Kidney (tissue), 22 donors: ENCODE measurements at places on chromosomes 11 and 22. TPM values are rescaled to one million over a fixed set of nuclear protein-coding genes. Genes with fewer than 3 reads are reported as not detected.

- no peak overlapping the region for H3K27ac ChIP-seq
- no peak overlapping the region for H3K4me3 ChIP-seq
- H3K36me3 ChIP-seq, result peaks cover 37% of the 10 kb centered on the region
- peak; percentile 81 for DNase-seq
- H3K4me1 ChIP-seq, result no peaks in the 10 kb centered on the region
These were observed 14.3 kb upstream of the HPX start for GRCh38 chr11:6455070-6455469.

- H3K4me1 ChIP-seq, result no peaks in the 10 kb centered on the region
- no peak for DNase-seq
- no peaks in the 10 kb centered on the region for H3K27me3 ChIP-seq
- H3K4me3 ChIP-seq, result peak overlapping the region; percentile 71
- peaks cover 5% of the 10 kb centered on the region for H3K36me3 ChIP-seq
These were observed 1.0 kb downstream of the PATL1 start for GRCh38 chr11:59667812-59668187.

DNA sequence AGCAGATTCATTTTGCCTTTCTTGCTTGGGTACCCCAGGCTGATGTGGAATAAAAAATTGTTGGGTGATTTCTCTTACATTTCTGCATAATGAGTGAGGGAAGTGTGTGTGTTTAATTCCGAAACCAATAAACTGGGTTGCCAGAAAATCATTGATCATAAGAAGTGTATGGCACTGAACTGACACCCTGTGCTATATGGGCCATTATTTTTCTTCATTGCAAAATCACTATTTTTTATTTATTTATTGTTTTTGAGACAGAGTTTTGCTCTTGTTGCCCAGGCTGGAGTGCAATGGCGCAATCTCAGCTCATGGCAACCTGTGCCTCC, 14.6 kb upstream of the HIKESHI start:
- no peaks in the 10 kb centered on the region for H3K27me3 ChIP-seq
- no peaks in the 10 kb centered on the region for H3K36me3 ChIP-seq
- no peak overlapping the region for H3K4me3 ChIP-seq
- no peaks in the 10 kb centered on the region for H3K4me1 ChIP-seq
- DNase-seq, result no peak

DNA sequence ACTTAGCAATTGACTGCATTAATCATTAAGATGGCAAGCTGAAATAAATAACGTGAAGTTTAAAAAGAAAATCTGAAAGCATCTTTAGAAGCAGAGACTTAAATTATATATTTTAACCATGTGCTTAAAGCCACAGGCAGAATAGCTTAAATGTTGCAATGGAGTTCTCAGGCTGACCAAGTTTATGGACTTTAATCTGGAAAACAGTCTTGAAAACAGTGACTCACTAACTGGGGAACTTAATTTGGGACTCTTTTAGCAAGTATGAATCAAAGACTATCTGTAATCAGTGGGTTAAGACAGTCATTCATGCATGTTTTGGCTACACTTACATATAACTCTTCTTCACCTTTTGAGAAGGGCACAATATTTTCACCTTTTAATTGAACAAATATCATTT, 12.6 kb upstream of the GLYATL1 start:
- no peak for DNase-seq
- H3K4me1 ChIP-seq, result peaks cover 10% of the 10 kb centered on the region
- H3K36me3 ChIP-seq, result no peaks in the 10 kb centered on the region
- H3K27me3 ChIP-seq, result no peaks in the 10 kb centered on the region

DNA sequence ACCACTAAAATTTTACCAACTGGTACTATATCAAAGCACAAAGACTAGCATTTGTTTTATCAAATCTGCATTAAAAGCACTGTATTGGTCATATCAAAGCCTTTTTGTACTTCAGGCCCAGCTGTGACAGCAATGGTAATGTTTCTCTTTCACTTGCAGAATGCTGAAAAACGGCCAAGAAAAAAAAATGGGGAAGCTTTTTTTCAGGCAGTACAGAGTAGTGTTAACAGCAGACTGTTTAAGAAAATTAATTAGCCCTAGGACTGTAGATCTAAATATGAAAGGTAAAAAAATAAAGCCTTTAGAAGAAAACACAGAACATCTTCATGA, 33.3 kb downstream of the DENND5A start:
- H3K27ac ChIP-seq, result no peak overlapping the region
- peak; percentile 55 for DNase-seq
- H3K4me1 ChIP-seq, result peaks cover 5% of the 10 kb centered on the region
- H3K27me3 ChIP-seq, result no peaks in the 10 kb centered on the region
- H3K4me3 ChIP-seq, result peak overlapping the region; percentile 23

- no peak overlapping the region for H3K4me3 ChIP-seq
- no peak for DNase-seq
- H3K27ac ChIP-seq, result no peak overlapping the region
- no peaks in the 10 kb centered on the region for H3K36me3 ChIP-seq
- H3K4me1 ChIP-seq, result no peaks in the 10 kb centered on the region
These were observed 9.3 kb downstream of the SELENOM start for GRCh38 chr22:31097941-31098631.

DNA sequence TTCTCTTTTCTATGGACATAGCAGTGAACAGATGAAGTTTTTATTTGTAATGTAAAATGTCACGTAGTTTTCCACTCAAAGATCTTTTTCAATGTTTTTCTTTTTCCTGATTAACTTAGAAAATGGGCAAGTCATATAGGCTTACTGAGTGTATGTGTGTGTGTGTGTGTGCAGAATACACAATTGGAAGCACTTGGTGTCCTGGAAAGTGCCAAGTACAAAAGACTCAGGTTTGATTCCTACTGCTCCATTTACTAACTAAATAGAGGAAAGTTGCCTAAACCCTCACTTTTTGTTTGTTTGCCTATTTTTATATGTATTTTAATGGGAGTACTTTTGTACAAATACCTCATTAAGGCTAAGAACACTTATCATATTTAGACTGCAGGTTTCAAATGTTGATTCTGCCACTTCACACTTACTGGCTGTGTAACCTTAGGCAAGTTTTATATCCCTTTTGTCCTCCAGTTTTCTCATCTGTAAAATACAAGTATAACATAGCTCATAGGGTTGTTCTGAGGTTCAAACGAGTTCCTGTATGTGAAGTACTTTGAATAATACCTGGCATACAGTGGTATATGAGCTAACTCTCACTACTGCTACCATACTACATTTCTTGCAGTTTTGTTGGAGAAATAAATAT, 90.1 kb downstream of the TYR start:
- H3K36me3 ChIP-seq, result no peaks in the 10 kb centered on the region
- no peak for DNase-seq
- no peaks in the 10 kb centered on the region for H3K27me3 ChIP-seq
- no peak overlapping the region for H3K27ac ChIP-seq
- H3K4me3 ChIP-seq, result no peak overlapping the region

- no peaks in the 10 kb centered on the region for H3K27me3 ChIP-seq
- H3K4me1 ChIP-seq, result no peaks in the 10 kb centered on the region
- no peaks in the 10 kb centered on the region for H3K36me3 ChIP-seq
These were observed 893 bp downstream of the SLC36A4 start for GRCh38 chr11:93196816-93197379.

DNA sequence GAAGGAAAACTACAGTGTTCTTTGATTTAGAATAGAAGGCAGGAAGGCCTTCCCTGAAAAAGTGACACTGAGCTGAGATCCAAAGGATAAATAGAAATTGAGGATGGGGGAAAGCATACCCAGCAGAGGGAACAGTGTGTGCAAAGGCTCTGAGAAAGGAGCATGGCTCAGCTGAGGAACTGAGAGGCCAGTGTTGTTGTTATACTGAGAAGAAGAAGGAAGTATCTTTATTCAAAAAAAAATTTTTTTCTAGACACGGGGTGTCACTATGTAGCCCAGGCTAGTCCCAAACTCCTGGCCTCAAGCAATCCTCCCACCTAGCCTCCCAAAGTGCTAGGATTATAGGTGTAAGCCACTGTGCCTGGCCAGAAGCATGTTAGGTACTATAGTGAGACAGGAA, 3.5 kb upstream of the PIK3C2A start:
- H3K27ac ChIP-seq, result no peak overlapping the region
- H3K4me1 ChIP-seq, result peaks cover 3% of the 10 kb centered on the region
- no peak overlapping the region for H3K4me3 ChIP-seq
- no peak for DNase-seq
- no peaks in the 10 kb centered on the region for H3K27me3 ChIP-seq
- H3K36me3 ChIP-seq, result no peaks in the 10 kb centered on the region

DNA sequence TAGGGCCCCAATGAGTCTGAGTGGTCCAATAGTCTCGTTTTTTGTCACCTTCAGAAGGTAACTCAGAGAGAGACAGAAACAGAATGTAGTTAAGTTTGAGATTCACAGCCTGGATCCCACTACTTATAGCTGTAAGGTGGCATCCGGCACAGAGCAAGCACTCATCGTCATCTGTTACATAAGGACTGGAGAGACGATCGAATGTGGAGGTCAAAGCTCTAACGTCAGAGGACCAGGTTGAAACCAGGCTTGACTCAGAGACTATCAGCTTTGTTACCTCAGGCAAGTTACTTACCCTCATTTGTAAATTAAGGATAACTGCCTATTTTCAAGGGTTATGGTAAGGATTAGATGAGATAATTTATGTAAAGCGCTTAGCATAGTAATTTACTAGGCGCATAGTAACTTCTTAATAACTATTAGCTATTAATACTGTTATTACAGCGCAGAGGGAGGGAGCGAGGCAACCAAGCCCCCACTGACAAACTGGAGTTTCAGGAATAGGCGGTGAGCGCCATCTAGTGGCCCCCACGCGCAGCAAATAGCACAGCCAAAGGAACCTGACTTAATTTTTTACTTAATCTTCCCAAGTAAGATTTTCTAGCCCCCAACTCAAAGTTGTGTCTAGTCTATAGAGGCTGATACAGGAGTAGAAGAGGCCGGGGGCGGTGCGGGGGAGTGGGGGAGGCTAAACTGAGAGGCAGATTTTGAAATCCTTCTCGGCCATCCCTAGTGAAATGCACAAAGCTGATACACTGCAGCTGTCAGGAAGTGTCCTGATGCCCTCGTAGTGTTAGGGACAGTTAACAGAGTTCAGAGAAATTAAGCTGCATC, 29.0 kb upstream of the API5 start:
- no peak overlapping the region for H3K4me3 ChIP-seq
- DNase-seq, result no peak
- no peak overlapping the region for H3K27ac ChIP-seq

- no peak for DNase-seq
- no peaks in the 10 kb centered on the region for H3K4me1 ChIP-seq
- H3K4me3 ChIP-seq, result no peak overlapping the region
- no peaks in the 10 kb centered on the region for H3K27me3 ChIP-seq
- no peak overlapping the region for H3K27ac ChIP-seq
These were observed 52.0 kb upstream of the PRSS23 start for GRCh38 chr11:86748296-86748695.

DNA sequence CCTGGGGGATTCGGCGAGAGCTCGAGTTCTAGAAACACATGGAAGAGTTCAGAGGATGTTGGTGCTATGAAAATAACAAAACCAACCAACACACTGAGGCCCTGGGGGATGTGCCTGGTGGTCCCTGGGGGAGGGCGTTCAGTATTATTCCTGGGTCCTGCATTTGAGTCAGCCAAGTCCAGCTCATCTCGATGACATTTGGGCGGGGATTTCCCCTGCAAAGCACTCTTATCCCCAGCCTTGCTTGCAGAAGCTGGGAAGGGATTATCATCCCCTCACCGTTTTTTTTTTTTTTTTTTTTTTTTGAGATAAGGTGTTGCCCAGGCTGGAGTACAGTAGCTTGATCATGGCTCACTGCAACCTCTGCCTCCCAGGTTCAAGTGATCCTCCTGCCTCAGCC, 2.1 kb upstream of the SMIM38 start:
- no peak for DNase-seq
- no peaks in the 10 kb centered on the region for H3K36me3 ChIP-seq
- no peaks in the 10 kb centered on the region for H3K27me3 ChIP-seq
- no peak overlapping the region for H3K27ac ChIP-seq
- H3K4me3 ChIP-seq, result no peak overlapping the region

- peak within 1 kb of the TSS; percentile 57 for H3K27ac ChIP-seq
- peaks cover 7% of the 10 kb centered on the region for H3K4me1 ChIP-seq
- DNase-seq, result peak; percentile 85
These were observed at the start of gene ZFTA for GRCh38 chr11:63768237-63769041. ZFTA (minus strand) TSS chr11:63768775; CDS start chr11:63768622, 153 bp downstream.

DNA sequence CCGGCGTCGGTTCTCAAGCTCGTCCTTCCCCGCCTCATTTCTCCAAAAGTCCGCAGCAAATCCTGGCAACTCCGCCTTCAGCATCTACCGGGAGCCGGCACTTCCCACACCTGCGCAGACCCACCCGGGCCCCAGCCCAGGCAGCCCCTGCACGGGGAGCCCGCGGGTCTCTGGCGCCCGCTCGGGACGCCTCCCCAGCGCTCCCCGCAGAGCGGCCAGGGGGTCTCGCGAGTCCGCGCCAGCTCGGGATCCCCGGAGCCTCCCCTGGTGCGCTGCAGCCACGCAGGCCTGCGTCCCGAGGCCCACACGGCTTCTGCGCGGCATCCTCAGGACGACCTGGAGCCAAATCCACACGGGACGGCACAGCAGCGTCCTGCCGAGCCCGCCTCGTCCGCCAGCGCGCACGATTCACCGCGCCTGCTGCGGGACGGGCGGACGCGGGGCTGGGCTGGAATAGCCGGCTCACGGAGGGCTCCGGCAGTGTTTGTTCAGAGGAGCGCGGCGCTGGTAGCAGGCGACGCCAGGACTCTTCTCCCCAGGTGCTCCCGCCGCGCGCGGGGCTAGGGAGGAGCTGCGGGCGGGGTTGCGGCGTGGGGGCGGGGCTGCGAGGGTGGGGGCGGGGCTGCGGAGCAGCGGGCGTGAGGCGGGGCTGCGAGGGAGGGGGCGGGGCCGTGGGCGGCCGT, 816 bp upstream of the PHRF1 start:
- H3K27ac ChIP-seq, result no peak overlapping the region
- no peaks in the 10 kb centered on the region for H3K36me3 ChIP-seq
- peak overlapping the region; percentile 60 for H3K4me3 ChIP-seq

- no peak for DNase-seq
- no peaks in the 10 kb centered on the region for H3K4me1 ChIP-seq
- no peaks in the 10 kb centered on the region for H3K27me3 ChIP-seq
- no peak overlapping the region for H3K27ac ChIP-seq
- H3K36me3 ChIP-seq, result no peaks in the 10 kb centered on the region
These were observed 29.3 kb downstream of the TUG1 start for GRCh38 chr22:30998329-30998728.

- H3K4me1 ChIP-seq, result no peaks in the 10 kb centered on the region
- no peaks in the 10 kb centered on the region for H3K36me3 ChIP-seq
- no peak overlapping the region for H3K4me3 ChIP-seq
- DNase-seq, result peak; percentile 29
- no peak overlapping the region for H3K27ac ChIP-seq
- H3K27me3 ChIP-seq, result no peaks in the 10 kb centered on the region
These were observed 789.4 kb upstream of the KIRREL3 start for GRCh38 chr11:127789927-127790326.

DNA sequence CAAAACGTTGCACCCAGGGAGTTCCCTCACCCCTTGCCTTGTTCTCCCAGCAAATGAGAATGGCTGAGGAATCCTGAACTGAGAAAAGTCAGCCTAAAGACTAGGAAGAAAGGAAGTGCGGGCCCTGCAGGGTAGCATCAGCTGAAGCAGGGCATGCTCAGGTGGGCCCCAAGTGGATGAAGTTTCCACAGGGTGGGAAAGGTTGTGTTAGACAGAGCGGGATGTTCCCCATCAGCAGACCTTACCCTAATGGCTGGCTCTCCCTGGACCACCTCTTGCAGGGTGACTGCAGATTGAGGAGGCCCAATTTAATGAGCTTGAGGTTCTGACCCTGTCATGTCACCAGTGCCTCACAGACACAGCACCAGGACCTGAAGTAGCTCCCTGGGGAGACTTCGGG, 81.5 kb upstream of the MYOD1 start:
- no peak overlapping the region for H3K27ac ChIP-seq
- H3K36me3 ChIP-seq, result no peaks in the 10 kb centered on the region
- no peaks in the 10 kb centered on the region for H3K4me1 ChIP-seq
- H3K4me3 ChIP-seq, result no peak overlapping the region

OVOL1 gene
- total RNA-seq, result 6.6 TPM

TREH gene
- total RNA-seq, result 1.0 TPM

APOL3 gene
- total RNA-seq, result 43.7 TPM

EHF gene
- total RNA-seq, result 65.5 TPM

CCDC88B gene
- total RNA-seq, result 13.3 TPM

C11orf97 gene
- not detected for total RNA-seq

MRGPRE gene
- 0.22 TPM for total RNA-seq

FADD gene
- 31.5 TPM for total RNA-seq
